ENCODE measurements at places on chromosomes 6 and 20.
A peak's percentile ranks its signal among the peaks of the same experiment; 100 is the strongest.

GRCh38 chr6:51983564-51983963 lies 103.8 kb downstream of the PKHD1 start:
- no peak for DNase-seq

DNA sequence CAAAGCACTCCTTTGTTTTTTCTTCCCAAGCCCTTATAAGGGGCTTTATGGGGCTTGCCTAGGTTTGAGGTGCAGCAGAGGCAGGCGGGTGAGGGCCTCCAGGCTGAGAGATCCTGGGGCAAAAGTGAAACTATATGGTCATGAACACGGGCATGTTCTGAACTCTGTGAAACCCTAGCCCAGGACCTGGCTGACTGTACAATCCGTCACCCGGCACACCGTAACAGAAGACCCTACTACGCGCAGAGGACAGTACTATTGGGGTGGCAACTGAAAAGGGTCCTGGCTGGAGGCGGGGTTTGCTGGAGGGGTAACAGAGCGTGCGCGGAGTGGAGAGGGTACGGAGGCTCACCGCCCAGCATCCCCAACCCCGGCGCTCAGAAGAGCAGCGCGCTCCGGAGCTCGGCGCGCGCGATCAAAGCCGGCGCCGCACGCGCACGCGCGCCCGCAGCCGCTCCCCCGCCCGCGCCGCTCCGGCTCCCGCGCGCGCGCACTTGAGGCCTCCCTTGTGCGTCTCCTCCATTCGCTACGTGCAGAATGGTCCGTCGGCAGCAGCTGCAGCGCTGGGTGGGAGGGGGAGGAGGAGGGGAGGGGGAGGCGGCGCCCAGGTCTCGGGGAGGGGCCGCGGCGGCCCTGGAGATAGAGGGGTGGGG lies 54.2 kb downstream of the MRPL14 start:
- DNase-seq, result peak; percentile 71

DNA sequence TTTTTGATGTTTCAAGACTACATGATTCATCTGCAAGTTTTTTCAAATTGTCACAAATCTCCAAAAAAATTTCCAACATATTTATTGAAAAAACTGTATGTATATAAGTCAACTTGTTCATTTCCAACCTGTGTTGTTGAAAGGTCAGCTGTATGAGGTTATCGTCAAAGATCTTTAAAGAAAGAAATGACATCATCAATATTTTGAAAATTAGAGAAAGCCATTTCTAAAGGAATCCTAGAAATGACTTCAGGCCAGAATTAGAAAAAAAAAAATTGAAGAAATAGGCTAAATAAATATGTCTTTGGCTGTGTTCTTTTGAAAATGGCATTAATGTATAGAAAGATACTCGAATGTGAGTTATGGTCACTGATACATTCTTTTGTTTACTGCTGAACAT lies 6.8 kb downstream of the RNF146 start:
- DNase-seq, result no peak

DNA sequence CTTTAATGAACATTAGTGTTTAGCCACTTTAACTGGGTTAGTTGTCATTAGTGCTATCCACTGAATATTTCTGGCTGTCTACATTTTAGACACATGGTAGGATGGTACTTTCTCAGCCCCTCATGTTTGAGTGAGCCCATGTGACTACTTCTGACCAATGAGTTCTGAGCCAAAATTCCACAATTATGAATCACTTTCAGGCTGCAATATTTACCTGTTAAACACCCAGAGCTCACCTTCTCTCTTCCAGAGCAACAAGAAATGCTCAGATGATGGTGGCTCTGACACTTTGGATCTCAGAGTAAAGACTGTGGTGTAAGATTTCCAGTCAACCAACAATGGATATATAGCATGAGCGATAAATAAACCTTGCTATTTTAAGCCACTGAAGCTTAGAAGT lies 24.8 kb downstream of the SPACA1 start:
- DNase-seq, result no peak

DNA sequence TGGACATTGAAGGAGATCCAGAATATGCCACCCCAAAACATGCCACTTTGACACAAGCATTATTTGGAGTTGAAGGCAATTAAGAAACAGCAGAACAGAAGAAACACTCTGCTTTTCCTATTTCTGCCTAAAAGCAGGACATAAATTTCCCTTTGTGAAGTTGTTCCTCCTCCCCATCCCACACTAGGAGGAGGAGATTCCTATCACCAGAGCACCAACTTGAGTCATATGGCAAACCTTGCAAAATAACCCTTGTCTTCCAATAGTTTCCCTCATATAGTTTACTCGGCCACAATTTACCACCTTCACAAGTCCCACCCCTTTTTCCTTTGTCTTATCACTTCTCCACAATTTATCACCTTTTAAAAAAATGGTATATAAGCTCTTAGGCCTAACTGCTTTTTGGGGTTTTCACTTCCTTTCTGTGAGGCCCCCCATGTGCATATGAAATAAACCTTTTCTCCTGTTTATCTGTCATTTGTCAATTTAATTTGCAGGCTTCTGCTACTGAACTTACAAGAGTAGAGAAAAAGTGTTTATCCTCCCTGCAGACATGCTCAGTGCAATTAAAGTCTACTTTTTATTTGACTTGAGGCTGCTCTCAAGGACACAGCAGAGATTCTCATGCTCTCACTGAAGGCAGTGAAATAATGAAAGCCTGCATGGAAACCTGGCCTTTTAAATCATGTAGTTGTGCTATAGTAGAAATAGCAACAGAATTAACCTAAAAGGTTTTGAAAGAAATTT lies 2.8 kb upstream of the RAB23 start:
- no peak for DNase-seq

DNA sequence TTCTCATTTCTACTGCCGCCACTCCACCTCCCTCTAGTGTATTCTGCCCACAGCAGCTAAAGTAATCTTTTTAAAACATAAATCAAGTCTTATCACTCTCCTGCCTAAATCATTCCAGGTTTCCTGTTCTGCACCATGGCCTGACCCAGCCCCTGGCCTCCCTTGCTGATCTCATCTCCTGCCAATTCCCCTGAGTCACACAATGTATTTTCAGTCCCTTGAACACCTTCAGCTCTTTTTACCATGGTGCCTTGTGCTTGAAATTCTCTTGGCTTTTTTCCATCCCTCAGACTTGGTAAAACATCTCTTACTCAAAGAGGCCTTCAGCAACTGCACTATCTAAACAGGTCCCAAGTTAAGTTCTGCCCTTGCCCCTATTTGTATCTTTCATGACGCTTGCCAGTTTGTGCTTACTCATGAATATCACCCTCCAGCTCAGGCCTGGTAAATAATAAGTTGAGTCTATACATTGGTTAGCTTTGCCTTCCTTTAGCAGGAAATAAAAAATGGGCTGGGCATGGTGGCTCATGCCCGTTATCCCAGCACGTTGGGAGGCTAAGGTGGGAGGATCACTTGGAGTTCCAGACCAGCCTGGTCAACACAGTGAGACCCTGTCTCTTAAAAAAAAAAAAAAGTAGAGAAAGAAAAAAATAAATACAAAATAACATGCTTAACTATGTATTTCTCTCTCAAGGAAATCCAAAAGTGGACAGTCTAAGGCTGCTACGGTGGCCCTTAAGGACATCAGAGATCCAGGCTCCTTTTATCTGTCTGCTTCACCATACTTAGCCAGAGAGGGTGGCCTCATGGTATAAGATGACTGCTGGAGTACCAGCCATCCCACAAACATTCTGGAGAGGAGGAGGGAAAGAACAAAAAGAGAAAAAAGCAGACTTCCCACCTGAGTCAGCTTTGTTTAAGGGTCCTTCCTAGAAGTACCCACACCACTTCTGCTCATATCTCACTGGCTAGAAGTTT lies 62.2 kb downstream of the ARFGEF2 start:
- no peak for DNase-seq

GRCh38 chr6:26104457-26105108 lies 17.4 kb downstream of the HFE start:
- DNase-seq, result no peak

GRCh38 chr20:57526087-57526884 lies 1.3 kb upstream of the CTCFL start:
- no peak for DNase-seq

GRCh38 chr6:73964241-73964854 lies 268.3 kb downstream of the CD109 start:
- no peak for DNase-seq

- no peak for DNase-seq
Observed at GRCh38 chr6:3331971-3332370, 73.2 kb downstream of the PSMG4 start.

DNA sequence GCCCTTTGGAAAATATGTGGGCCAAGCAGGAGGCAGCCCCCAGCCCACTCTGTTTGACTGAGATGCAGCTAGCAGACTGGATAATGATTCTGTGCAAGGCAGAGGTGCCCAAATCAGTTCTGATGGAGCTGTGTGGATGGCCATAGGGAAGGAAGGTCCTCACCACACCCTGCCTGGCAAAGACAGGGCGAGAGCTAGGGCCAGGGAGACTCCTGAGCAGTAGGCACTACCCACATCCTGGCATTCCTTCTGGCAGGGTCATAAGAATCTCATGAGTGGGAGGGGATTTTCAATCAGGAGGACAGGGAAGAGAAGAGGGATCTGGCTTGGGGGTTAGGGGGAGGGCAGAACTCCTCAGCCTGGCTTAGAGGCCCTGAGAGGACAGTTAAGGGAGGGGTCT lies 18.6 kb upstream of the TREM2 start:
- DNase-seq, result no peak

- DNase-seq, result peak; percentile 12
Observed at GRCh38 chr6:105136431-105137350, 43.1 kb downstream of the POPDC3 start.

DNA sequence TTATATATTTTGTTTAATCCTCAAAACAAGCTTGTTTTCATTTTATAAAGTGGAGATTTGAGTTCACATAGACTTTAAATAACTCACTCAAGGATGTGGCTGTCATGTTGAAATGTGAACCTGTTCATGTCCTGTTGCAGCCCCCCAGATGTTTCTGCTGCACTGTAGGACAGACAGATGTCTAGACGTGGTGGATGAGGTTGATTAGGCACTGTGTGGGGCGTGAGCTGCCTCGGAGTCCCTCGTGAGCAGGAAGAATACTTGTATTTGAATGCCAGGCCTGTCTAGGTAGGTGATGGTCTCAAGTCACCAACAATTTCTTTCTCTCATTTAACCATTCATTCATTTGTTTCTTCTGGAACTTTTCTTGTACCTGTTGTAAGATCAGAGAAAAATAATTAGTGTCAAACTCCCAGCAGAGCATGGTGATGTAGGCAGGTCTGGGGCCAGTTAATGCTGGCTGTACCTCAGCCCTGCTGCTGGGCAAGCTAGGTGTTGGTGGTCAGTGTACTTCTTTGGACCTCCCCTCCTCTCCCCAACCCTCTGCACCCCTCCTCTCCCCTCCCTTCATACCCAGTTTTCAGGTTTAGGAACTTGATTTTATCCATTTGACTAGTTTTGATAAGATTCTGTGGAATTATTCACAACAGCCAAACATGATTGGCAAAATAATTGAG lies 34.0 kb downstream of the AFDN start:
- no peak for DNase-seq

- DNase-seq, result no peak
Observed at GRCh38 chr6:170473301-170473717, 79.8 kb downstream of the PSMB1 start.

- DNase-seq, result no peak
Observed at GRCh38 chr6:169980826-169981450, 229.5 kb downstream of the ERMARD start.

DNA sequence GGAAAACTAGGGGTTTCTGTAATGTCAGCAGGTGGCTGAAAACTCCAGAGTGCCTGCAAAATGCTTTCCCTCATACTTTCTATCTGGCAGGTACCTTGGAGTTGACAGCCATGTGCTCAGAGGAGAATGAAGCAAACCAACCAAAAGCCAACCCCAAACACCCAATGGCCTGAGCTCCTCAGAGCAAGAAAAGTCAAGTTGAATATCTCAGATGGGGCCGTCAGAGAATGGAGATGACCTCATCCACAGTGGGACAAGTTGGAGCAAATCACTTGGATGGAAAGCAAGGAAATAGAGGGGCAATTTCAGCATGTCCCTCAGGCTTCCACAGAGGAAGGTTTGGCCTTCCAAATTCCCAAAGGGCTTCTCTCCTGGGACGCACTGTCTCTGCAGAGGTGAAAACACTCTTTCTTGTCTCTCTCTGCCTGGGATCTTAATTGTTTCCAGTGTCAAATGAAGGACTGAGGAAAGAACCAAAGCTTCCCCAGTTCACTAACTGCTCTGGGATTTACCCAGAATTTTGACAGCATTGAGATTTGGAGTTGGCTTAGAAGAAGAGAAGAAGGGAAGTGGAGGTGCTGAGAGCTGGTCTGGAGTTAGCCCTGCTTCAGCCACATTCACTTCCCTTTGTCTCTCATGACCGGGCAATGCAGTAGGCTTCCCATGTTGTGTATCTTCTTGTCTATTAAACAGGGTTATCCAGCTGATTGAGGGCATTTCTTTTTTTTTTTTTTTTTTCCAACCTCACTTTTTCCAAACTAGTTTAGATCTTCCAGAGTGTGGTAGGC lies 42.2 kb downstream of the PRND start:
- no peak for DNase-seq

GRCh38 chr20:2942439-2942838 lies 69.2 kb downstream of the PTPRA start:
- DNase-seq, result no peak

DNA sequence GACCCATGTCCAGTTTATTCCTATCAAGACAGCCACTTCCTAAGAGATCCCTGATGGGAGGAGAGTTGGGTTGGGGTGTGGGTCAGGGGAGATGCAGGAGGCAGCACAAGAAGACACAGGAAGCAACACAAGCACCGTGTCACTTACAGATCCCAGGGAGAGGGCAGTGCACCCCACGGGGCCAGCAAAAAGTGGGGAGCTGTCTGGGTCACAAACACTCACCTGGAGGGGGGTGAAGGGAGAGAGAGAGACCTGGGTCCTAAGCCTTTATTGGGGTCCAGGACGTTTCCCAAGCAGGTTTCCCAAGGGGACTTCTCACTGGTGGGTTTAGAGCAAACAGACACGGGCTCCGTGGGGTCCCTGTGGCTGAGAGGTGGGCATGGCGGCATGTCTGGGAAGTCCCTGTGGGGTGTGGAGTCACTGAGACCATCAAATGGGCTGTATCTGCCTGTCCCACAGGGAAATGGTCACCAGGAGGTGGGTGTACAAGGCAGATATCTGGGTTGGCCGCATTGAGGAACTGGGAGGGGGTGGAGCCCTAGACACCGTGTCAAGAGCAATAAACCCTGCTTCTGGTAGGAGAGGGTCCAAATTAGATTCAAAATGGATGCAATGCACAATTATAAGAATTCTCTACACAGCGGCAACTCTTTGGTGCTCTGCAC lies 1.6 kb upstream of the CD93 start:
- no peak for DNase-seq

DNA sequence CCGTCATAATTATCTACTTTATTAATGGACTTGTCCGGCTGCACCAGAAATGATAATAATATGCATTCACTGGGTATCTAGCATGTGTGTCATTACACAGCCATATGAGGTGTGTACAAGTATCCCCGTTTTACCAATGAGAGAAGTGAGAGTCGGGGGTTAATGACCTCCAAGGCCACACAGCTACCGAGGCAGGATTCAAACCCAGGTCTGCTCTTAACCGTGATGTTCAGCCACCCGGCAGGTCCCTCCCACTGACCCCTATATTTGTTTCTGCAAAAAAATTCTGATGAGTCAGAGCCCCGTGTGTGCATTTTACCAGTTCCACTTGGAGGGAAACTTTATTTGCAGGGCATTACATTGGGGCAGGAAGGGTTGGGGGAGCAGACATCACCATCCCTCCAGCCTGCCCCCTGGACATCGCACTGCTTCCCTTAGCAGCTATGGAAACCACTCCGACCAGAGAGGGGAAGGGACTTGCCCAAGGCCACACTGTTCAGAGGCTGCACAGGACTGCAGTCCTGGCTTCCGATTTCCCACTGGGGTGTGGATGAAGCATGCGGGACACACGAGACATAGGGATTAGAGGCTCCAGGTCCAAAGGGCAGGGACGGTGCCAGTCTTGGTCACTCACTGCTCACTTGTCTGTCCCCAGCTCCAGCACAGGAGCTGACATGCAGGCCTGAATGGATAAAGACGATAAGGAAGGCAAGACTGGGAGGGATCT lies 10.1 kb upstream of the SRC start:
- DNase-seq, result no peak
